Activated CD4-positive, alpha-beta T cell treated with anti-CD3 and anti-CD28 coated beads, Interleukin-2, amount 50 U/mL, for 48 hours (primary cell): ENCODE measurements at places on chromosomes 13 and 19.

- no peak for DNase-seq
Observed at GRCh38 chr13:42539670-42540069, 34.3 kb upstream of the TNFSF11 start.

GRCh38 chr13:99157046-99157445 is 43.6 kb upstream of the UBAC2 start:
- DNase-seq, result no peak

DNA sequence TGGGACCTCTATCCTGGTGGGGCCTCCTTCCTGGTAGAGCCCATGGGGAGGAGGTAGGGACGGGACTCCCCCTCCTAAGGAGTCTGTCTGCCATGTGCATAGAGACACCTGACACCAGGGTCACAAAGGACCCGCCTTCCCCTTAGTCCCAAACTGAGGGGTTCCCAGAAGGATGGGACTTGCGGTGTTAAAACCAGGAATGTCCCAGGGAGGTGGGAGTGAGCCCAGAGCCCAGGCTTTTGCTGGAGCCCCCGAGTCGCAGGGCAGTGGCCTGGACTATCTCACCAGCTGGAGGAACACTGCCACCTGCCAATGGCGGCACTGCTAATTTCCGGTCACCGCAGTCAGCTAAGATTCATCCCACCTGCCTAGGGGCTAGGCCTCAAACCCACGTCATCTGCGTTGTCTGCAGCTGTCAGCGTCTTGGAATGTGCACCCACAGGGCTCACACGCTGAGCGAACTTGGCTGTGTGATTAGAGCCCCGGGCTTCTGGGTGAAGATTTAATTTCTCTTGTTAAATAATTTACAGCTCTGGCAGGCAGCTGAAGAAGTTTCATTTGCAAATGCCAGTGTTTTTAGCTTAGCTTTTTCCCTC is 31.9 kb upstream of the ATP11A start:
- no peak for DNase-seq

DNA sequence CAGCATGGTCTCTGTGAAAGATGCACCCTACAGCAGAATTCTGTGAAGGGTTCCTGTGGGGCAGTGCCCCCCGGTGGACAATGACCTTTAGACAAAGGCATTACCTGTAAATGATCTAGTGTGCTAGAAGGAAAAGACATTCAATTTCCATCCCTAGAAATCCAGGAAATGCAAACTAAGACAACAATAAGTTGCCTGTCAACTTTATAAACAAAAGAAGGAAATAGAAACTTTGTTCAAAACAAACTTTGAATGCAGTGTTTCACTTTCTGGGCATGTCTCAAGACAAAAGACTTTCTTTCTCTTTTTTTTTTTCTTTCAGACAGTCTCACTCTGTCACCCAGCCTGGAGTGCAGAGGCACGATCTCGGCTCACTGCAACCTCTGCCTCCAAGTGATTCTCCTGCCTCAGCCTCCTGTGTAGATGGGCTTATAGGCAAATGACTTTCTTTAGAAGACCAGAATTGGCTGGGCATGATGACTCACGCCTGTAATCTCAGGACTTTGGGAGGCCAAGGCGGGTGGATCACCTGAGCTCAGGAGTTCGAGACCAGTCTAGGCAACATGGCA is 15.5 kb downstream of the TEX101 start:
- no peak for DNase-seq

DNA sequence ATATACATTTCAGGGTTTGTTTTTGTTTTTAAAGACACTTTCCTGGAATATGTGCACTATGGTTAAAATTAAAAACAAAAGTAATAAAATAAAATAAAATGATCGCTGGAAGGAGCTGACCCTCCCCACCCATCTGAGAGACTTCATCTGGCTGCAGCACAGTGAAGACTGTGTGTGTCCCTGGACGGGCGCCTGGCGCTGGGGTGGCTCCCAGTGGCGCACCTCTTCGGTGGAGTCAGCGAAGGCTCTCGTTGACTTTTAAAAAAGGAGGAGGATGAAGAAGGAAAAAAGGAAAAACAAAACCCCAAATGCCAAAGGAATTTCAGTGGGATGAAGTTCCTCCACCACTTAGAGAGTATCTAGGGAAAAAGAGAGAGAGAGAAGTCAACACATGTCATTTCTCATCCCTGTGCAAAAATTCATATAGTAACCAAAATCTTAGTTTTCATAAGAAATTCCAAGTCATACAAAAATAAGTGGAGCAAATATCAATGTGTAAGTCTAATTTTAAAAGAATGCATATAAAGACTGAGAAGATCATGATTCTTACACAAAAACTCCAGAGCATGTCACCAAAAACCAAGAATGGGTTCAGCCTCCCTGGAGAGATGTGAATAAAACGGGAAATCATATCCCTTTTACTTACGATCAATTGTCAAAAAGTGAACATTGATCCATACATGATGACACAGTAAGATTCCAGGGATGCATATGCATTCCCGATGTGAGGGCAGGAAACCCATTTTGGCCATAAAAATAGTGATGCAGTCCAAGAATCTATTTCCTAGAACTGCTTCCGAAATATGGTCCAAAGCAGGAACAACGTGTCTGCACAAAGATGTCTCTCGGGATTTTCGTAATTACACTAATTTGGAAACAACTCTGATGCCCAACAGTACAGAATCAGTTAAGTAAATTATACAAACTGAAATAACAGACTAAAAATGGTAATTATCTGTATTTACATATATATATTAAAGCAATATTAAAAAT is 123.8 kb downstream of the STK24 start:
- no peak for DNase-seq

DNA sequence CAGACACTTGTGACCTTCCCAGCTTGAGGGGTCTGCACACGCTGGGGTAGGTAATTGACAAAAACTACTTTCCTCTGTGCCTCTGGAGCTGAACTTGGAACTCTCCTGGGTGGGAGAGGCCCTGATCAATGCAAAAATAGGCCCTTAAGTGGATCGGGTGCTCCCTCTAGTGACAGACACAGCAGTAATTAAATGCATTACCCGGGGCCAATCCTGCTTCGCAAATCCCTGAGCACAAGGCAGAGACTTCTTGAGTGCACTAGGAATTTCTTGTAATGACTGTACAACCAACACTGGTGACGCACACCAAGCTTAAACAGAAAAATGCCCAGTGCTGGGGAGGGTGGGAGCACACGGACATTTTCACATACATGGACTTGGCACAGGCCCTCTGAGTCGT is 10.6 kb upstream of the UBE2S start:
- DNase-seq, result peak; percentile 46

- no peak for DNase-seq
Observed at GRCh38 chr19:32068793-32069192, 276.6 kb upstream of the ZNF507 start.

GRCh38 chr13:36377826-36378468 is 31.8 kb upstream of the SPART start:
- DNase-seq, result no peak

GRCh38 chr13:111577208-111577828 is 256.9 kb downstream of the TEX29 start:
- no peak for DNase-seq

DNA sequence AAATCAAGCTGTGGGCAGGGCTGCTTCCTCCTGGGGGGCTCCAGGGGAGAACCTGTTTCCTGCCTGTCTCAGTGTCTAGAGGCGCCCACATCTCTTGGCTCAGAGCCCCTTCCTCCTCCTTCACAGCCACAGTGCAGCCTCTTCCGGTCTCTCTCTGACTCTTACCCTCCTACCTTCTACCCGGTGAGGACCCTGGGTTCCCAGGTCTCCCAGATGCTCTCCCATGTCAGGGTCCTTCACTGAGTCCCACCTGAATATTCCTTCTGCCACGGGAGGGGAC is 153.1 kb downstream of the KDM4B start:
- no peak for DNase-seq

- peak; percentile 18 for DNase-seq
Observed at GRCh38 chr13:32300920-32301319, 14.2 kb downstream of the ZAR1L start.
